ENCODE measurements at places on chromosomes 5 and 9. TPM values are rescaled to one million over a fixed set of nuclear protein-coding genes. Genes with fewer than 3 reads are reported as not detected.

PSMB7 gene
- 372 TPM for total RNA-seq

AK8 gene
- total RNA-seq = not detected

FOXD4L5 gene
- total RNA-seq = 0.04 TPM

PCDHGA1 gene
- 0.06 TPM for total RNA-seq

NHP2 gene
- total RNA-seq = 649 TPM

SNCAIP gene
- not detected for total RNA-seq

UGT3A1 gene
- not detected for total RNA-seq

MAP1B gene
- total RNA-seq = 12.8 TPM

PPIC gene
- 14.6 TPM for total RNA-seq

PCDHA13 gene
- 3.2 TPM for total RNA-seq

IL3 gene
- not detected for total RNA-seq

SHISAL2B gene
- total RNA-seq = not detected

MEIKIN gene
- not detected for total RNA-seq

TAF1L gene
- total RNA-seq = not detected

AIF1L gene
- 27.0 TPM for total RNA-seq

TMEM161B gene
- total RNA-seq = 12.2 TPM

CKMT2 gene
- total RNA-seq = not detected

WDR31 gene
- 1.7 TPM for total RNA-seq

VDAC1 gene
- total RNA-seq = 193 TPM

NUTM2G gene
- not detected for total RNA-seq

CTXN3 gene
- total RNA-seq = not detected

ZDHHC11B gene
- total RNA-seq = 0.40 TPM

TAS2R1 gene
- not detected for total RNA-seq

ASPN gene
- not detected for total RNA-seq

CDX1 gene
- total RNA-seq = not detected

CCIN gene
- total RNA-seq = 0.22 TPM

TRPM3 gene
- total RNA-seq = not detected

CCL27 gene
- total RNA-seq = not detected

STKLD1 gene
- total RNA-seq = 4.1 TPM

GLRA1 gene
- total RNA-seq = not detected

FUBP3 gene
- 53.7 TPM for total RNA-seq

SHOC1 gene
- not detected for total RNA-seq

OLFM1 gene
- not detected for total RNA-seq

SKIC3 gene
- 37.6 TPM for total RNA-seq

PCDHGA7 gene
- 0.51 TPM for total RNA-seq

TGFBI gene
- total RNA-seq = 4.5 TPM

SLC6A19 gene
- not detected for total RNA-seq

TMEM171 gene
- total RNA-seq = 2.4 TPM

FBXO10 gene
- total RNA-seq = 2.6 TPM

TSLP gene
- not detected for total RNA-seq

ADAMTSL1 gene
- total RNA-seq = not detected

SEMA6A gene
- total RNA-seq = not detected

ADAMTS19 gene
- not detected for total RNA-seq

LECT2 gene
- total RNA-seq = not detected

FOXD4L6 gene
- not detected for total RNA-seq

G3BP1 gene
- 133 TPM for total RNA-seq

SEMA5A gene
- total RNA-seq = 4.4 TPM

SLCO4C1 gene
- total RNA-seq = not detected

PKD2L2 gene
- total RNA-seq = not detected

FOXD1 gene
- 10.3 TPM for total RNA-seq

Measured in PC-3 (cell line).